ENCODE measurements at places on chromosomes 2 and 18.

GRCh38 chr2:95032341-95032740 is 6.8 kb downstream of the MAL start:
- DNase-seq, result no peak

DNA sequence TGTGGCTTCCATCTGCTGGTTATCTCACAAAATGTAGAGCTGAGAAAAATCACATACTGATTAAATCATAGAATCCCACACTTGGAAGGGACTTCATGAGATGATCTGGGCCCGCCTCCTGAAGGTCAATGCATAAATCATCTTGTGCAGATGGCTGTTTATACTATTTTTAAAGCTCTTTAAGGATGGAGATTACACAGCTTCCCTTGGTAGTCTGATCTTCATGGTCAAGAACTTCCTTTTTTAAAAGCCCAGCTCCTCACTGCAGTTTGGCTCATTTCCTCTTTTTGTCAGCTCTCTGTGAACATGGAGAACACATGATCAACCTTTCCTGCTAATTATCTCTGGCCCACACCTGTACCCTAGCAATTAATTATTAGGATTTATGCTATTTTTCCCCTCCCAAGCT is 25.9 kb downstream of the GCG start:
- DNase-seq, result peak; percentile 31

DNA sequence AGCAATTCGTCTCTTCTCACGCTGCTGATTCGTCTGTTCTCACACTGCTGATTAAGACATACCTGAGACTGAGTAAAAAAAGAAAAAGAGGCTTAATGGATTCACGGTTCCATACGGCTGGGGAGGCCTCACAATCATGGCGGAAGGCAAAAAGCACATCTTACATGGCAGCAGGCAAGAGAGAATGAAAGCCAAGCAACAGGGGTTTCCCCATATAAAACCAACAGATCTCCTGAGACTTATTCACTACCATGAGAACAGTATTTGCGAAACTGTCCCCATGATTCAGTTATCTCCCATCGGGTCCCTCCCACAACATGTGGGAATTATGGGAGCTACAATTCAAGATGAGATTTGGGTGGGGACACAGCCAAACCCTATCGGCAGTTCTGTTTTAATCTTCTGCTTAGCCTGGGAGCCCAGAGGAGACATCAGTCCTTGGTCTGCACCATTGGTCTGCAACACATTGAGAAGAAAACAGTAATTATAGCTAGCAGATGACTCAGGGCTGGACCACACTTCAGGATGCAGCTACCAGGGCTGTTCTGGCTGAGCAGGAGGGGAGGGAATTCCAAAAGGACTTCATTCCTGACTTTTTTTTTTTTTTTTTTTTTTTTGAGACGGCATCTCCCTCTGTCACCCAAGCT is 69.4 kb downstream of the CABLES1 start:
- DNase-seq, result no peak

- no peak for DNase-seq
Measured at GRCh38 chr2:139556789-139557188, 776.6 kb upstream of the NXPH2 start.

GRCh38 chr18:9204659-9205058 is 68.1 kb downstream of the ANKRD12 start:
- no peak for DNase-seq

DNA sequence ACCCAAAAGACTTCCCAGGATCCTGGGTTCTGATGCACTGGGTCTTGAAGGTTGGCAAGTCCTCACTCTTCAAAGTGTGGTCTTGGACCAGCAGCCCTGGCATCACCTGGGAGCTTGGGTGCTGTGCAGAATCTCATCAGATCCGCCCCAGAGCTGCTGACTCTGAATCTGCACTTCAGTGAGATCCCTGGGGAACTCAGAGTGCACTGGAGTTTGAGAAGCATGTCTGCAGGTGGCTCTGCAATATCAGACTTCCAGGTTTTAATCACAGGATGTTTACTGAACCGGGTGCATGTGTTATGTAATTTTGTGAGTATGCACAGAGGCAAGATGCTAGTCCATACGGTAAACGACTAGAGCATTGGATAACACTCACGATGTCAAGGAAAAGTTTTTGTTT is 58.0 kb upstream of the BOD1L2 start:
- no peak for DNase-seq

- no peak for DNase-seq
Measured at GRCh38 chr2:66418381-66418780, 16.5 kb upstream of the MEIS1 start.

DNA sequence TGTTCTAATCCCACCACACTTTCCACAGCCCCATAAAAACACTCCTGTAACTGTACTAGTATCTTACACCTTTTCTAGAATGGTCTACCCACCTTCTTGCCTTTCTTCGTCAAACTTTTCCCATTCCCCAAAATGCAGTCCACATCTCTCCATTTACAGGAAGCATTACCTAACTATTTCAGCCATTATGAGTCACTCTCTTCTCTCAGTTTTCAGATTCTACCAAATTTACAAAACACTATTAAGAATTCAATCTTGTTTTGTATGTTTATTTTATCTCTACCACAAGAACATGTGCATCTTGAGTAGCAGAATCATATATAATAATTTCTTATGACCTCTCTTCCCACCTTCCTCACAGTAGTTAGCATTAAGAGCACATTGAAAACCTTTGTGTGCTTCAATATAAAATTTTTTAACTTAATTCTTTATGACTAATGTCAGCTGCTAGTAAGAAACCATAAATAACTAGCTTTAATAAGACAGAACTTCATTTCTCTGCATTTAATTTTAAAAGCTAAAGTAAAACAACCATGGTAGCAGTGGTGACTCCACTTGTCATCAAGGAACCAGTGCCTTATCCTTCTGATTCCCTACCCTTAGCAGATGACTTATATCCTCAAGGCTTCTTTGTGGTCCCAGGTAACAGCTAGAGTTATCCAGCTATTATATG is 56.6 kb upstream of the MAP2 start:
- no peak for DNase-seq

DNA sequence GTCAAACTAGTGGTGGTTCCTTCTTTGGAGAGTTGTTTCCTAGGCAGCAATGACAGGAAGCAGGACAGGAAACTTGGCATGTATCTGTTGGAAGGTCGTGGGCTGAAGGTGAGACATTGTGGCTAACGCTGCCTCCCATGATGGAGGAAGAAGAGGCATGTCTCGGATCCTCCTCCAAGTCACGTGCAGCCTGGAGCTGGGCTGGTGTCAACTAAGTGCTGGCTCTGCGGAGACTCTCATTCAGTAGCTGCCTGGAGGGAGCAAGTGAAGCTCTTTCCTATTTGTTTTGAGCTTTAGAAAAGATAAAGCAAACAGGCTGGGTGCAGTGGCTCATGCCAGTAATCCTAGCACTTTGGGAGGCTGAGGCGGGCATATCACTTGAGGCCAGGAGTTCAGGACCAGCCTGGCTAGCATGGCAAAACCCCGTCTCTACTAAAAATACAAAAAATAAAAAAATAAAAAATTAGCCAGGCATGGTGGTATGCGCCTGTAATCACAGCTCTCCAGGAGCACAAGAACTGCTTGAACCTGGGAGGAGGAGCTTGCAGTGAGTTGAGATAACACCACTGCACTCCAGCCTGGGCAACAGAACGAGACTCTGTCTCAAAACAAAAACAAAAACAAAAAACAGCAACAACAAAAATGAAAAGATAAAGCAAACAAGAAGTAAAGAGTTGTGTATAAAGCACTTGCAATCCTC is 28.2 kb upstream of the INO80C start:
- no peak for DNase-seq

DNA sequence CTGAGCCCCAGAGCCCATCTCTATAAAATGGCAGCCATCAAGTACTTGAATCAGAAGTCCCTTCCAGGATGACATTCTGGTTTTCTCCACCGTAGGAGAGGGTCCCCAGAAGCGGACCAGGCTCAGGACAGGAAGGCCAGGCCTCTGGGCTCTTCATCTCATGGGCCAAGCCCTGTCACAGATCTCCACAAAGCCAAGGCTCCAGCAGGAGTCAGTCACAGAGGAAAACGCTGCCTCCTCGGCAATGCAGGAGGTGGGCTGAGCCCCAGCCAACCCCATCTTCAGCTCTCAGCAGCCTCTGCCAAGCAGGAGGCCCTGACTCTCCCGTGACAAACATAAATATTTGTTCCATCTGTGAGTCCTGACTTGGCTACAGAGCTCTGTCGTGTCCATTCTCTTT is 39.4 kb upstream of the GPAT2 start:
- no peak for DNase-seq

DNA sequence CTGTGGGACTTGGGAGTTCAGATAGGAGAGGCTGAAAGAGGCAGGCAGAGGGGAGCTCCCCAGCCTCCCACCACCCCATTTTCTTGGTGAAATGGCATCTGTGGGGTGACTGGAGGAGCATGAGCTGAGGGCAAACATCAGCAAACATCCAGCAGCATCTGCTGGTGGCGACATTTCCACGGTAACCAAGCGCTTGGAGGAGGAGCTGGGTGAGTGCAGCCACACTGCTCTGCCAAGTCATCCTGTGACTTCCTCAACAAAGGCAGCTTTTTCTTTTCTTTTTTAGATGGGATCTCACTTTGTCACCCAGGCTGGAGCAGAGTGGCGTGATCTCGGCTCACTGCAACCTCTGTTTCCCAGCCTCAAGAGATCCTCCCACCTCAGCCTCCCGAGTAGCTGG is 5.6 kb downstream of the TXNL4A start:
- no peak for DNase-seq

- no peak for DNase-seq
Measured at GRCh38 chr2:212646698-212647366, 108.2 kb upstream of the ERBB4 start.

- DNase-seq, result no peak
Measured at GRCh38 chr18:43879415-43879814, 602.1 kb upstream of the SYT4 start.

- no peak for DNase-seq
Measured at GRCh38 chr2:127308586-127309138, 14.7 kb upstream of the ERCC3 start.

DNA sequence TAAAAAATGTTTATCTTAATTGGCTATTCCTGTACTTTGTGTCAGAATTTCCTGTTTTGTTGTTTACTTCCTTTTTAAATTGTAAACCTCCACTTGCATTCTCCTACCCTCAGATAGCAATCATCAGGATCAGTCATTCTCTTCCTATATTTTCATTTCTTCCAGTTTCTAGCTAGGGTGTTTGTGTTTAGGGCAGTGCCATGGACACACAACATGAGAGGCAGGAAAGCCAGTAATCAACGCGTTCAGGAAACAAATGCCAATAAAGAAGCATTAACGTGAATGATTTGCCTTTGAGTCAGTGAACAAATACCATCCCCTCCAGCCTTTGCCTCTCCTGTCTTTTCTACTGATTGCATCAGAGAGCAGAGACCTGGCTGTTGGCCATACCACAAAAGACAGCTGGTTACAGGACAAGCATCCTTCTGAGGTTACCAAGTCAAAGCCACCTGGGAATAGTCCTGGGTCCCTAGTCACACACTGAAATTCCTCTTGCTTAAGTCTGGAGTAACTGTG is 56.7 kb upstream of the FHL2 start:
- DNase-seq, result no peak

DNA sequence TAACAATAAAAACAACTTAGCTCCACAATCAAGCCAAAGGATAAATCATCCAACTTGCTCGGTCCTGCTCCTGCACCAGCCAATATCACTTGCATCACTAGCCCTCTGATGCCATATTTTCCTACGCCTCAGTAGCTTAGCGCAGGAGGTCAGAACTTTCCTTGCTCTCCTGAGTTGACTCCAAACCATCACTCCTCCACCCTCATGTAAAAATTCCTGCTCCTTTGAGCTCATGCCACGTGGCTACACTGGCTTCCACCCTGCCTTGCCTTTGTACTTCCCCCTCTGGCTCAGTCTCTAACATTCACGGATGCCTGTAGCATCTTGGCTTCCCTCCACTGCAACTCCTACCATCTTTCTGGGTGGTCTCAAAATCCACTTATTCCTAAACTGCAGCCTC is 25.2 kb downstream of the AAK1 start:
- DNase-seq, result no peak

GRCh38 chr2:19360966-19361321 is 2.5 kb upstream of the OSR1 start:
- DNase-seq, result no peak

GRCh38 chr2:101204400-101205115 is 48.1 kb upstream of the CNOT11 start:
- no peak for DNase-seq

- no peak for DNase-seq
Measured at GRCh38 chr2:219118504-219118903, 42.1 kb downstream of the NHEJ1 start.

DNA sequence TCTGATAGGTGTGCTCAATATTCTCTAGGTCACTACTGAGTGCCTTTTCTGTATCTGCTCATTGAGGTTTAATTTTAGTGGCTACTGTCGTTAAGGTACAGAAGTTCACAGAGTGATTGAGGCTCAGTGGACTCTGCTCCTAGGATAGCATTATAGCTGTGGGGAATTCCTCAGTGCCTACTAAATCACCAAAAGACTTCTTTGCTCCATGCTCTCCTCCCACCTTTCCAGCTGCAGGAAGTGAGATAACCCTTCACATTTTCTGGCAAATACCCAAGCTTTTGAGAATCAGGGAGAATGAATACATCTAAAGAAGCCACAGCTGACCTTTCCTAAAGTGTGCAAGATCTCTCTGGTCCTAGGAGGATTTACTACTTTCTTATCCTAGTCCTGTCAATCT is 95.2 kb upstream of the FSIP2 start:
- DNase-seq, result no peak

GRCh38 chr2:223841436-223842190 is 4.2 kb upstream of the AP1S3 start:
- DNase-seq, result no peak

GRCh38 chr2:200034816-200035215 is 79.4 kb downstream of the MAIP1 start:
- no peak for DNase-seq

DNA sequence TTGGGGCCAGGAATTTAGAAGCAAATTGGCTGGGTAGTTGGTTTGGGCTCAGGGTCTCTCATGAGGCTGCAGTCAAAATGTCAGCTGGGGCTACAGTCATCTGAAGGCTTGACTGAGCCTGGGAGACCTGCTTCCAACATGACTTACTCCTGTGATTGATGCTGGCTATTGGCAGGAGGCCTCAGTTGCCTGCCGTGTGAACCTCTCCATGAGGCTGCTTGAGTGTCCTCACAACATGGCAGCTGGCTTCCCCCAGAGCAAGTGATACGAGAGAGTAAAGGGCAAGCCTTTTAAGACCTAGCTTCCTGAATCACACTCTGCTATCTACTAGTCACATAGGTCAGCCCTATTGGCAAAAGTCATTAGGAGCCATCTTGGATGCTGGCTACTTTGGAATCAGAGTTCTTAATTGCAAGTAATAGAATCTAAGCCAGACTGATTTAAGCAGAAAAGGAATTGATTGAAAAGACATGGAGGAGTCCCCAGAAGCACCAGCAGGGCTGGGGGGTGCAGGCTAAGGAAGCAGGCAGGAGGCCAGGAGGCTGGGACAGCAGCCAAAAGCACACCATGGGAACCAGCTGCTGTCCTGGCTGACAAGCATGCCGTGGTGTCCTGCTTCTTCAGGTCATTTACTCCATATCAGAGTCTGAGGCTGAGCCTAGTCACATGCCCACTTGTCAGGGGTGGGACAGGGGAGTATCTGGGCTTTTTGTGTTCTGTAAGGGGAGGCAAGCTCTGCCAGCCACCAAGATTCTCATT is 7.8 kb upstream of the GIGYF2 start:
- DNase-seq, result no peak

GRCh38 chr2:131641414-131642206 is 113.9 kb downstream of the CCDC74A start:
- DNase-seq, result no peak

GRCh38 chr2:37283207-37283606 is 41.4 kb downstream of the PRKD3 start:
- DNase-seq, result no peak

GRCh38 chr18:39839782-39840181 is 2115.3 kb upstream of the PIK3C3 start:
- no peak for DNase-seq
